Transverse colon (tissue), 4 donors: ENCODE measurements at places on chromosomes 7 and 10.

- no peak for DNase-seq
These were observed 3.3 kb downstream of the SKAP2 start for GRCh38 chr7:26861050-26861449.

GRCh38 chr7:20647908-20648776, 32.7 kb downstream of the ABCB5 start:
- DNase-seq: no peak

DNA sequence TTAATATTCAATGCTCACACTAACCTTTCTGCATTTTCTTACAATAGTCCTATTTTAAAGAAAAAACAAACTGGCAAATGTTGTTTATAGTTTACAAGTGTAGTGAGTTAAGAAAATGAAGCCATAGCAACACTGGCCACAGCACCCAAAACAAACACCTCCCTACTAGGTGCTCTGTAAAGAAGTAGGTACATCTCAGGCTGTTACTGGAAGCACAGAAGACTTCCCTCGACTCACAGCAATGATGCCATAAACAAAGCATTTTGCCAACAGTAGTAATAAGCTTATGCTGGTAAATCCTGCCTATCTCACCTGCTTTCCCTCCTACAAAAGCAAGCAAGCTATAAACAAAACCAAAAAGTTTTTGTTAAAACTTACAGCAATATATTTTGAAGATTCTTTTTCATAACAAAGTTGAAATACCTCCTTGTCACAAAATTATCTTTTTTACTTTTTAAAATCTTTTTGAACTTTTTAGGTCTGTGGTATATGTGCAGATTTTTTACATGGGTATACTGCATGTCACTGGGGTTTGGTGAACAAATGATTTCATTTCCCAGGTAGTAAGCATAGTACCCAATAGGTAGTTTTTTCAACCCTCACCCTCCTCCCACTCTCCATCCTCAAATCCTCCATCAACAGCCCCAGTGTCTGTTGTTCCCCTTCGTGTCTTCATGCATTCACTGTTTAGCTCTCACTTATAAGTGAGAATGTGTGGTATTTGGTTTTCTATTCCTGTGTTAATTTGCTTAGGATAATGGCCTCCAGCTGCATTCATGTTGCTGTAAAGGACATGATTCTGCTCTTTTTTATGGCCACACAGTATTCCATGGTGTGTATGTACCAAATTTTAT, 28.4 kb downstream of the COA1 start:
- DNase-seq: no peak

GRCh38 chr7:140517546-140518369, 38.5 kb upstream of the MKRN1 start:
- DNase-seq: peak; percentile 94

- no peak for DNase-seq
These were observed at the start of gene H2BK1 for GRCh38 chr7:151210087-151210854. Gene H2BK1 (minus strand): TSS chr7:151210488. CDS start chr7:151210318, 170 bp downstream.

- DNase-seq: no peak
These were observed 551.1 kb downstream of the SORCS3 start for GRCh38 chr10:105192146-105192545.

- no peak for DNase-seq
These were observed 62.5 kb upstream of the KMT2E start for GRCh38 chr7:104951546-104951945.

DNA sequence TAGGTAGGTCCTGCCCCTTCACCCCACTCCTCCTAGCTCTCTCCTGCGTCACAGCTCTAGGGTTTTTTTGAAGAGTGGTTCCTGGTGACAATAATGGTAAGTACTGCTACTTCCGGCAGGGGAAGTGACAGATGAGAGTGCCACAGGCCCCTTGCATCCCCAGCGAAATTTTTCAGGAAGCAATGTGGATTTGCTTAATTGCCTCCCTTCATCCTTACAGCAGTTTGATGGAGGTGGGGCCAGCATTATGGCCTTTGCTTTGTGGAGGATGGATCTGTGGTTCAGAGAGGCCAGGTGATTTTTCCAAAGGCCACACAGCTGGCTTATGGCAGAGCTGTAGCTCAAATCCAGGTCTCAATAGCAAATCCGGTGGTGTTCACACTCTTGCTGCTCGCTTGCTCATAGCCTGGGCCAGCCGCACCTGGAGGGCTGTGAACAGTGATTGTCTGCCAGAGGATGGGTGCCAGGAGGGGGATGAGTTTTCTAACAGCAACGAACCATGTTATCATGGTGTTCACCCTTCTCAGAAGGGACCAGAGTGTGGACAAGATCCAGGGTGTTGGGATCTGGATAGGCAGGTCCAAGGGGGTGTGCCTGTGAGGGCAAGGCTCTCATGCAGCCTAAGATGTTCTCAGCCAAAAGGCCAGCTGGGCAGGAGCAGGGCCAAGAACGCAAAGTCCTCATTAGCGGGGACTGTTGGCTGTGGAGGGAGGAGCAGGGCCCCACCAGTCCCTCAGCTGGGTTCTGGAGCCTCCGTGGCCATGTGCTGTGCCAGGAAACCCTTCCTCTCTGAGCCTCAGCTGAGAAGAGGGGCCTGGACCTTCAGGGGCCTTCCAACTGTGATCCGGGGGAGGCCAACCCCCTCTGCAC, 89.0 kb downstream of the EMX2 start:
- DNase-seq: no peak

GRCh38 chr7:69173341-69173740, 424.9 kb upstream of the AUTS2 start:
- DNase-seq: no peak

GRCh38 chr10:14604181-14605142, 170.2 kb downstream of the FAM107B start:
- DNase-seq: peak; percentile 86

GRCh38 chr7:151459726-151460473, 20.0 kb upstream of the CRYGN start:
- DNase-seq: peak; percentile 87

- DNase-seq: no peak
These were observed 50.4 kb downstream of the CFAP46 start for GRCh38 chr10:132892004-132892403.

GRCh38 chr10:23065181-23065948, 30.0 kb upstream of the MSRB2 start:
- peak; percentile 82 for DNase-seq

GRCh38 chr10:97427571-97428179, 1.7 kb downstream of the PGAM1 start:
- peak; percentile 80 for DNase-seq

DNA sequence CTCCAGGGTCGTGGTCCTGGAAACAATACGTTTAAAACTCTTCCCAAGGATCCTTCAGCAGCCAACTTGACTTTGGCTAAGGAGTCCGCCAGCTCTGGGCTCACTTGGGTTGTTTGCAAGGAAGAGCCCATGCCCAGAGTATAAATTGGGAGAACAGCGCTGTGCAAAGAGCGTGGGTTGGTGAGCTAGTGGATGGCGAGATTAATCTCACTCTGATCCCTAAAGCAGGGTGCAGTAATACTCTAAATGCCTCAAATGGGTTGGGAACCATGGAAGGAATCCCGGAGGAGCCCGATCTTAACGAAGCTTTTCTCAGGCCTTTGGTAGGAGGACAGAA, 495 bp upstream of the SDHAF3 start:
- no peak for DNase-seq

DNA sequence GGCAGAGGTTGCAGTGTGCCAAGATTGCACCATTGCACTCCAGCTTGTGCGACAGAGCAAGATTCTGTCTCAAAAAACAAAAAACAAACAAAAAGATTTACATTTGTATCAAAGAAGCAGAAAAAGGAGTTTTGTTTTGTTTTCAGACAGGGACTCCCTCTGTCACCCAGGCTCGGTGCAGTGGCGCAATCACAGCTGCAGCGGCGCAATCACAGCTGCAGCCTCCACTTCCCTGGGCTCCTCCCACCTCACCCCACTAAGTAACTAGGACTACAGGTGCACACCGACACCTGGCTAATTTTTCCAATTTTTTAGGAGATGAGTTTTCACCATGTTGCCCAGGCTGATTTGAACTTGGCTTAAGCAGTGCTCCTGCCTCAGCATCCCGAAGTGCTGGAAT, 1.8 kb downstream of the ARMC10 start:
- no peak for DNase-seq

DNA sequence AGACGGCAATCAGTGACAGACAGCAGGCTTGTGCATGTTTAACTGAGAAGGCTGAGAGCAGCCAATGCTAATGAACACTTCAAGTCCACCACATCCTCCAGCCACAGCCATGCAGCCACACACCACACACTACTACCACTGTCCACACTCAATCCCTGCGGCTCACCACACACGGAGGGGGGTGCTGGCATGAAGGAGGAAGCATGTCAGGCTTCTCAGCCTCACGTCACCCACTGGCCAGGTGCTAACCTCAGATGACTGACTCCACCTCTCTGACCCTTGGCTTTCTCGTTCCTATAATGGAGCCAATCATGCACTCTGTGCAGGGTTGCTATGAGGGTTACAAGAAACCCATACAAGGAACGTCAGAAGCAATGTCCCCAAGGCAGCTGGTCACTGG, 165.4 kb upstream of the RNF32 start:
- DNase-seq: no peak

DNA sequence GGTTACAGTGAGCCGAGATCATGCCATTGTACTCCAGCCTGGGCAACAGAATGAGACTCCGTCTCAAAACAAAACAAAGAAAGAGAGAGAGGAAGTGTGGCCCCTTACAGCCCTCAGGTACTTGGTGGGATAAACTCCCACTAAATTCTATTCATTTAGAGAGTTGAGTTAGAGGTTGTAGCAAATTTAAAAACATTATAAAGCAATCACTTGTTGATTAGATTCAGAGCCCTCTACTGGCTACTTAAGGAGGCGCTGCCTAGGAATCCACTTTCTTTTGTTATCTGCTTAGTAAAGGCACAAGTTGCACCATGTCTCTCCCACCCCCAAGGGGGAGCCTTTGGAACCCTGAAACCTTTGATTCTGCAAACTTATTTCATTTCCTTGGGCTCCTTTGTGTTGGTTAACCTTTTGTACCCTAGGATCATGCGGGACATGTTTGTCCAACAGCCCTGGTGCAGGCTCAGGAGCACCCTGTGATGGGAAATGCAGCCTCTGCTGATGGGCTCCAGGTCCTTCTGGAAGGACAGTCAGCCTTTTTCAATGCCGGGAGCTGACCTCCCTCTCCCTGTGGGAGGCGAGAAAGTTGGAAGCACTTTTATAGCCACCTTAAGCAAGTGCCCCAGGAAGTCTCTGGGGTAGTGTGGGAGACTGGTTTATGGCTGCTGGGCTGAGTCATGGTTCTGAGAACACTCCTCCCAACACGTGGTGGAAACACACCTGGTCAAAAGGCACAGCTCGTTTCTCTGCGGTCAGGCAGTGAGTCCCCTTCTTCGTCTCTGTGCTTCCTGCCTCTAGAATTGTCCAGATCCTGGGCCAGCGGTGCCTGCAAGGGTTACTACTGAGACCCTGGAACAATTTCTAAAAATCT, 2.3 kb downstream of the HKDC1 start:
- peak; percentile 92 for DNase-seq

DNA sequence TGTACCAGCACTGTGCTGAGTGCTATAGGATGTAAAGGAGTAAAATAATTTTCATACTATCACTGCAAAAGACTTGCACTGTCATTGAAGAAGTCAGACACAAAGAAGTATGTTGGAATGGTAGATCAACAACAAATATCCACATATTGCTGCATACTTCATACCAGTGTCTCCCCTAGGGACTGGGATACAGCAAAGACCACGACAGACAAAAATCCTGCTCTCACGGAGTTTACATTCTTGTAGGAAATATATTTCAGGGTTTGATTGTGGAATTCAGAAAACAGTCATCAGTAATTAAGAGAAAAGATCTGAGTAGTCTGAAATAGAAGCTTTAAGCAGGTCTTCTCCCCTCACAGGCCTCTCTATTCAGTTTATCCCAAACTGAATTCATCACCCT, 49.4 kb upstream of the PLXNA4 start:
- no peak for DNase-seq

- no peak for DNase-seq
These were observed 50.6 kb upstream of the MTURN start for GRCh38 chr7:30084212-30084611.

DNA sequence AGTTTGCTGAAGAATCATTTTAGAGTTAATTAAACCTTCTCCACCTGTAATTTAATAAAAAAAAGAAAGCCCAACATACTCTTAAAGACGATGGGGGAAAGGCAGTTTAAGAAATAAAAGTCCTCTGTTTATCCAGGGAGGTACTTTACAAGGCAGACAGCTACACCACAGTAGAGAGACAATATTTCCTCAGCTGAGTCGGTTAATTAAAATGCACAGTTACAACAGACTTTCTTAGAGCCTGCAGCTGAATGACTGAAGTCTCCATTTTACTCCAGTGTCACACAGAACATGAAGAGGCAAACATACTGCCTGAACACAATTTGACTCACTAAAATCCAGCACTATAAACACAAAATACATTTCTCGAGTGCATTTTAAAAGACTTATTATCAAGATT, 15.1 kb downstream of the LRRTM3 start:
- no peak for DNase-seq

- no peak for DNase-seq
These were observed 24.5 kb upstream of the C1GALT1 start for GRCh38 chr7:7157887-7158271.

GRCh38 chr7:24963218-24963617, 16.8 kb downstream of the OSBPL3 start:
- DNase-seq: peak; percentile 65

GRCh38 chr10:34661580-34661979, 153.5 kb downstream of the PARD3 start:
- no peak for DNase-seq

DNA sequence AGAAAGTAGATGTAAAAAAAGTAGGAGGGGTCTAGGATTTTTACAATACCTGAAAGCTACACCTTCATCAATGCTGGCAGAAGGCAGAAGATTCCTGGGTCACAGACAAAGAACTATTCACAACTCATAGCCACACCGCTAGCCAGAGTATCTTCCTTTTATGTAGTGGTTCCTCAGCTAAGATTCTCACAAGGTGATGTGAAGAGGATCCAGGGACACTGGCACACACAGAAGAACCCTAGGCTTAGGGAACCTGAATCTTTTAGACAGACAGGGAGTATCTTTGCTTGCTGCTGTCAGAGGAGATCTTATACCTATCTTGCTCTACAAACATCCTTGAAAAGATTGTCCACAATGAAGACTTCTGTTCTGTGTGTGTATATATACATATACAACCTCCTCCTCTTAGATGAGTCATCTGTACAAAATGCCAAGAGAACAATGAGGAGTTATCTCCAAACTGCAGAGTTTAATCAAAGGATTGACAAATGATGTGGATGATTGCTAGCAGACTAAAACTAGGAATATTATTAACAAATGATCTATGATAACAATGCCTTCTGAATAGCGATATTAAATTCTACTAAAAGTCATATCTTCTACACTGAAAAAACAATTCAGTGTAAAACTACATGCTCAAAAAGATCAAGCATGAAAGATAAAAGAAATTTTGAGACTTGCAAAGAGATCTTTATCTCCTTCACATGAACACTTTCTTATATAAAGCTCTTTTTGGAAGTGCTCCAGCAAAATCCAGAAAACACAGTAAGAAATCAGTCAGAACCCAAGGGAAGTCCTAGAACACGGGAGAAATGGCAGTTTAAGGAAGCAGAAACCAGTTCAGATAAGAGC, 409.3 kb downstream of the PARD3 start:
- DNase-seq: no peak

DNA sequence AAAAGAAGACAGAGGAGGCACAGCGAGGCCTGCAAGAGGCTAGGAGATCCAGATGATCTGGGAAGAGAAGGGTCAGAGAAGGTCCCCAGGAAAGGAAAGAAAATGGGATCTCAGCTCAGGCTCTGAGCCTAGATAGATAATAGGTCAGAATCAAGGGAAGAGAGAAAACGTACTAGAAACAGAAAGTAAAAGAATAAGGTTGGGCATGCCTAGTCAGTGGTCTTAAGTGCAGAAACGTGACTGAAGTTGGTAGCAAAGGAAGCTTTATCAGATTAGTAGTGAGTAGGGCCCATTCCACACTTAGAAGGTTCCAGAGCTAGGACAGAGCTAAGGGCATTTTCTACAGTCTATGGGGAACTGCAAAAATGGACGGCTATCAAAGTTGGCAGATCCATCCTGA, 84.8 kb upstream of the ASAH2 start:
- no peak for DNase-seq
